NCI-H1436 treated with DMSO at 0.1 percent for 48 hours (cell line): ENCODE measurements at places on chromosomes 16 and 17.

- DNase-seq, result no peak
Observed at GRCh38 chr16:27646806-27647205, 96.9 kb downstream of the KATNIP start.

GRCh38 chr16:10022098-10022497 is 160.1 kb downstream of the GRIN2A start:
- DNase-seq, result no peak

DNA sequence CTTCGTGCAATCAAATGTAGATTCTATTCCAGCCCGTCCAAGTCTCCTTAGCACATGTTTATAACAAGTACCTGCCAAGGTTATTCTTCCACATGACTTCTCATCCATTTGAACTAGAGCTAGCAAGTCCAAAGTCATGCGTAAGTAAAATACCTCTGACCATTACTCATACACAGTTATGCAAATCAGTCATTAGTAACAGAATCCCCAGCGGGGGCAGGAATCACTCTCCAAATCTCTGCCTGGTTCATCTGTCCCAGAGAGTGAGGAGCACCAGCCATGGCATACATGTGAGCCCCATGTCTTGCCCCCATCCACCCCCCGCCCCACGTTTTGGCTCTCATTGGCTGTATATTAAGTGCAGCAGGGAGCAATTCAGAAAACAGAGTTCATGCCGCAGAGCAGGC is 27.7 kb downstream of the SRL start:
- DNase-seq, result no peak

- DNase-seq, result no peak
Observed at GRCh38 chr17:10772425-10773380, 31.2 kb downstream of the TMEM238L start.

DNA sequence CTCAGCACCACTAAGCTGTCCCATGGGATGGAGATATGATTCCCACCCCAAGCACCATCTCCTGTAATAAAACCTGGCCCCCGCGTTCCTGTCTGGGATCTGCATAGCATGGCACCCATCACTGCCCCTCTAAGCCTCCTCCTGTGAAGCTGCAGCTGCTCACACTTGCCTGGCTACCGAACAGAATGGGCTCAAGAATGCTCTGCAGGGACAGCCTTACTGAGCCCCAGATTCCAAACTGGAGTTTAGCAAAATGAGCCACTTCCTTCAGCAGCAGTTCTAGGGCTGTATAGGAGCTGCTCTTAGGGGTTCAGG is 256.1 kb downstream of the CPPED1 start:
- no peak for DNase-seq

- no peak for DNase-seq
Observed at GRCh38 chr17:55432358-55433028, 10.9 kb upstream of the MMD start.

DNA sequence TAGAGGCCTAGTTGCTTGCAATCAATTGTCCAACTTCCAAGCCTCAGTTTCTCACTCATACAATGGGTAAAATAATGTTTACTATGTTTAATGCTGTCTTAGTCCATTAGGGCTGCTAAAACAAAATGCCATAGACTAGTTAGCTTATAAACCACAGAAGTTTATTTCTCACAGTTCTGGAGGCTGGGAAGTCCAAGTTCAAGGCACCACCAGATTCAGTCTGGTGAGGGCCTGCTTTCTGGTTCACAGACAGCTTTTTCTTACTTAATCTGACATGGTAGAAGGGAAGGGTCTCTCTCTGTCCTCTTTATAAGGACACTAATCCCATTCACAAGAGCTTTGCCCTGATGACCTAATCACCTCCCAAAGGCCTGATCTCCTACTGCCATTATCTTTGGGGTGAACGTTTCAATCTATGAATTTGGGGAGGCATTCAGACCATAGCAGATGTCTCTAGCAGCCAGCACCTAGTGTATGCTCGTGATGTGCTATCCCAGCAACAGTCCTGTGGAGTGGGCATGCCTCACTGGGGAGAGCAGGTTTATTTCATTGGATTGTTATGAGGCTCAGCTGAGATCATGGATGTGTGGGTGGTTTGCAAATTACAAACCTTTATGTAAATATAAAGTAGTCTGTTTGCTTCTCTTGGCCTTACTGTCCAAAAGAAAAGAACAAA is 25.2 kb downstream of the YPEL2 start:
- DNase-seq, result no peak

GRCh38 chr17:51860954-51861561 is 297.5 kb downstream of the CA10 start:
- no peak for DNase-seq

GRCh38 chr16:19784183-19784736 is 66.2 kb downstream of the IQCK start:
- no peak for DNase-seq

GRCh38 chr17:83151442-83152226 is 72.2 kb downstream of the METRNL start:
- DNase-seq, result no peak
